ENCODE measurements at places on chromosomes 7 and 10.

- peak; percentile 89 for DNase-seq
Observed at GRCh38 chr7:13989126-13989948, at the start of gene ETV1. Gene ETV1, minus strand, starts transcription at chr7:13989666. Its CDS starts 614 bp downstream, at chr7:13989052.

DNA sequence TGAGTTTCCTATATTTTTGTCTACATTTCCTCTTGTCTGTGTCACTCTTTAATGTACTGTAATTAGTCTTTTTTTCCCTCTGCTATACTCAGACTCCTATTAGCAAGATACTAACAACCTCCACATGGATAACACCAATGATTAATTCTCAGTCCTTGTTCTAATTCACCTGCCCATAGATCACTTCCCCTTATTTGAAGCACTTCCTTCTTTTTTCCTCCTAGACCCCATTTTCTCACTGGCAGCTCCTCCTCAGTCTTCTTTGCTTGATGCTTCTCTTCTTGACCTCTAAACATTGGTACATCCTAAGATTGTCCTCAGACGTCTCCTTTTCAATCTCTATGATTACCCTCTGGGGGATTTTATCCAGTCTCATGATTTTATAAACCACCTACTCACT is 98.2 kb upstream of the IMMP2L start:
- DNase-seq, result no peak

- no peak for DNase-seq
Observed at GRCh38 chr7:151595702-151596350, 76.1 kb upstream of the RHEB start.

GRCh38 chr10:124996127-124996853 is 54.4 kb downstream of the ZRANB1 start:
- DNase-seq, result no peak

GRCh38 chr7:158460665-158461064 is 127.0 kb downstream of the PTPRN2 start:
- DNase-seq, result no peak

GRCh38 chr10:30270247-30270646 is 78.8 kb downstream of the MTPAP start:
- DNase-seq, result no peak

DNA sequence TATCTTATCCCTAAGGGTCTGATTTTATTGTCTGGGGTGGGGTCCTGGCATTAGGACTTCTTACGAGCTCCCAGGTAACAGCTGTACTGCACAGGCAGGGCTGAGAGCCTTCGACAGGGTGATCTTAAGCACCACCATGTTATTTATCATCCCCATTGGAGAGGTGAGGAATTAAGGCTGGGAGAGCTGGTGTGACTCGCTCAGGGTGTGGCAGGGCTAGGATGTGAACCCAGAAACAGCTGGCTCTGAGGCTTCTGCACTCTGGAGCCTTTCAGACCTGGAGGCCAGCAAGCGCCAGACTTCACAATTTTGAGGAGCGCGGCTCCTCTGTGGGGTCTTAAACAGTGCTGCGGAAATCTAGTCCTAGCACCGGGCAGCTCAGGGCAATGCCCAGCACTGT is 27.4 kb upstream of the NDST2 start:
- DNase-seq, result no peak

GRCh38 chr7:104296266-104296665 is 32.1 kb upstream of the LHFPL3 start:
- DNase-seq, result no peak

GRCh38 chr7:151114151-151115090 is 28.1 kb downstream of the AGAP3 start:
- no peak for DNase-seq

GRCh38 chr7:148723166-148723559 is 24.5 kb downstream of the CUL1 start:
- DNase-seq, result no peak
